Midbrain (tissue), 1 donor: ENCODE measurements at places on chromosomes 5 and 9.
A peak's percentile ranks its signal among the peaks of the same experiment; 100 is the strongest.

DNA sequence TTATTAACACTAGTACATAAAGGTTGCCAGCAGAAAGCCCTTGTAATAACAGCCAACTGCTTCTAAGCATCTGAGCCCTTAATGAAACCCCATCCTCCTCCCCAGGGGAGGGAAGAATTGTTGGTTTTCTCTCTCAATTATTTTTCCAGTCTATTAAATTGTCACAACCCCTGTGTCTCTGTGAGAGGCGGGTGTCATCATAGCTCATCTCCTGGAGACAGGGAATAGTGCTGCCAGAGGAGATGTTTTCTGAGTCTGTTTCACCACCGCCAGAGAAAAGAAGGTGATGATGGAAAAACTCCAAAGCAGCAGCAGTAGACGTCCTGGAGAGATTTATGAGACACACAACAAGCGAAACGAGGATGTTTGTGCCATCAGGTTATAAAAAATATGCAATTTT, 271.1 kb upstream of the NMUR2 start:
- DNase-seq: peak; percentile 0

- DNase-seq: no peak
Observed at GRCh38 chr9:120398286-120398685, 181.7 kb downstream of the CDK5RAP2 start.

DNA sequence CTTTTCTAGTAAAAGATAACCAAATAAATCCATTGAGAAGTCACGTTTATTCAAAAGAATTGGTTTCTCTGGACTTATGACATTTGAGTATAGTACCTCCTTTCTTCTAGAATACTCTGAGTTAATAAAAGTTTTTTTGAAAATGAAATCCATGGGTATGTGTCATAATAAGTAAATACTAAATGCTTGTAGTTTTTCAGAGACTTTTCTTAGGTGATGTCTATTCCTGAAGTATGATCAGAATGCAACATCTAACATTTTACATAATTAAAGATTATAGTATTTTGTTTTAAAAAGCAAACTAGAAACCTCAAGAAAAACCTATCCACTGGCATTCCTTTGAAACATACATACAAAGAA, 63.2 kb downstream of the NFIB start:
- no peak for DNase-seq

GRCh38 chr9:126240835-126241234, 85.8 kb upstream of the MVB12B start:
- no peak for DNase-seq

- DNase-seq: no peak
Observed at GRCh38 chr5:31574772-31575171, 42.7 kb downstream of the C5orf22 start.

GRCh38 chr5:98398465-98398864, 375.0 kb upstream of the RGMB start:
- peak; percentile 3 for DNase-seq

GRCh38 chr5:134449167-134449566, 37.5 kb upstream of the CDKN2AIPNL start:
- DNase-seq: no peak

- DNase-seq: no peak
Observed at GRCh38 chr9:71357346-71357745, 235.9 kb upstream of the TRPM3 start.

DNA sequence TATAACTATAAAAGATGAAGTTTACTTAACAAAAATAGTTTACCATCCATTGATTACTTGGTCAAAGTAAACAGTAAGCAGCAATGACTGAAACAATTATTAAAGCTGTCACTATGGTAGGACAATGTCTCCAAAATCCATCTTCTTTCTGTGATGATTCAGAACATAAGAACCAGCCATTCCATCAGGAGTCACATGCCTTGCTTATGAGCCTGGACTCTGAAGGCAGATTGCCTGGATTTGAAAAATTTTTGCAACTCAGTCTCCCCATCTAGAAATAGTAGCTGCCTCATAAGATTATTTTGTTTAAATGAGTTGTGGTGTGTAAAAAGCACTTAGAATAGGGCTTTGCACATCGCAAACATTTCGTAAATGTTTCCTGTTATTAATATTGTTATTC, 136.2 kb downstream of the LIFR start:
- no peak for DNase-seq

DNA sequence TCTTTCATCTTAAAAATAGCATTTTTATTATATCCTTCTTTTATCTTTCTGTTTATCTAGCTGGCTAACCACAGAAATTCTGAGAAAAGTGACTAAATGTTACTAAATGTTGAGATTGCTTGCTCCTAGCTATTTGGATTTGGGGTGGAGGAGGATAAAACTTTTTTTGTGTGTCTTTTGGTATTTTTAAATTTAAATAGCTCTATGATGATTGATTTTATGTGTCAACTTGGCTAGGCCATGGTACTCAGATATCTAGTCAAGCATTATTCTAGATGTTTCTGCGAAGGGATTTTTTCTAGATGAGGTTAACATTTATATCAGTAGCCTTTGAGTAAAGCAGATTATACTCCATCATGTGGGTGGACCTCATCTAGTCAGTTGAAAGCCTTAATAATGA, 75.0 kb downstream of the GCNT1 start:
- DNase-seq: no peak

GRCh38 chr5:102991802-102992201, 128.1 kb downstream of the GIN1 start:
- no peak for DNase-seq

GRCh38 chr9:93060746-93061259, 2.3 kb downstream of the SUSD3 start:
- no peak for DNase-seq

GRCh38 chr9:133225171-133226011, 16.3 kb upstream of the OBP2B start:
- DNase-seq: no peak

DNA sequence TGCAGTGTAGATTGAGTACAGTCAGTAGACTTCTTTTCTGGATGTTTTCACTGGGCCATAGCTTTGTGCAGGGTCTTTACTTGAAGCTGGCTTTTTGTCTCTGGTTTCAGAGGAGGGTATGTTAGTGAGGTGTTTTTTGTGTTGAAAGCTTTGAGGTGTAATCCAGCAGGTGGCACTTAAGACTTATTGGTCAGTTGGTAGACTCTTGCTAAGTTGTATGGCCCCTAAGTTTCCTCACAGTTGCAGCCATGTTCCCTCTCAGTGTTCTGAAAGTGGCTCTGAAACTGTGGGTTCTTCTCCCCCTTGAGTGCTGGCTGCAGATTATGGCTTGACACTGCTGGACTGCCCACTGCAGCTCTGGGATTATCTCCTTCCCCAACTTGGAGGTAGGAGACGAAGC, 55.7 kb upstream of the SLC44A1 start:
- no peak for DNase-seq

DNA sequence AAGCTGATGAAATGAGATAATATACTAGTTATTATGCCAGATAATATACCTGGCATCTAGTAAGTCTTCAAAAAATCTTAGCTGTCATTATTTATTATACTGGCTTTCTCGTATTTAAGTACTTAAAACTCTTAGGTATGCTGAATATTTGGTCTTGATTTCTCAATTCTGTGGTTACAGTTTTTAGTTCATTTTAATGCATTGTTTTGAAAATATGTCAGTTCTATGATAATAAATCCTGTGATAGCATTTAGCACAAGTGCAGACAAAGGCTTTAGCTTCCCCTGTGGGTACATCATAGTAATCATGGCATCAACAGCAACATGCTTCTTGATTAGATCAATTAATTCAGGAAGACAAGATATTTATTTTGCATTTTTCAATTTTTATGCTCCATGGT, 133.0 kb downstream of the SMC2 start:
- no peak for DNase-seq

GRCh38 chr9:131227959-131228460, 48.3 kb downstream of the FAM78A start:
- DNase-seq: no peak

DNA sequence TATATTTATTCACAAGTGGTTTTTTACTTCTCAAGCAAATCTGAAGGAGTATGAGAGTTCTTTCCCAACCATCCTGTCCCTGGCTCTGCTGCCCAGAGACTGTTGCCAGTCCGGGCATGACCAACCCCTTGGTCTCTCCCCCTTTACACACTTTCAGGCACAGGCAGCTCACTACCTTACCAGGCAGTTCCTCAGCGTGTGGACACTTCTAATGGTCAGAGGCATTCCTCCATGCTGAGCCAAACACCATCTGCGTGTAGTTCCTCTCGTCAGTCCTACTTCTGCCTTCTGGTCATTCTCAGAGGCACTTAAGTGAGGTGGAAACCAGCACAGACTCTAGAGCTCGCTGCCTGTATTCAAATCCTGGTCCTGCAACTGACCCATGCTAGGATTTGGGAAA, 56.1 kb downstream of the TSTD2 start:
- no peak for DNase-seq

DNA sequence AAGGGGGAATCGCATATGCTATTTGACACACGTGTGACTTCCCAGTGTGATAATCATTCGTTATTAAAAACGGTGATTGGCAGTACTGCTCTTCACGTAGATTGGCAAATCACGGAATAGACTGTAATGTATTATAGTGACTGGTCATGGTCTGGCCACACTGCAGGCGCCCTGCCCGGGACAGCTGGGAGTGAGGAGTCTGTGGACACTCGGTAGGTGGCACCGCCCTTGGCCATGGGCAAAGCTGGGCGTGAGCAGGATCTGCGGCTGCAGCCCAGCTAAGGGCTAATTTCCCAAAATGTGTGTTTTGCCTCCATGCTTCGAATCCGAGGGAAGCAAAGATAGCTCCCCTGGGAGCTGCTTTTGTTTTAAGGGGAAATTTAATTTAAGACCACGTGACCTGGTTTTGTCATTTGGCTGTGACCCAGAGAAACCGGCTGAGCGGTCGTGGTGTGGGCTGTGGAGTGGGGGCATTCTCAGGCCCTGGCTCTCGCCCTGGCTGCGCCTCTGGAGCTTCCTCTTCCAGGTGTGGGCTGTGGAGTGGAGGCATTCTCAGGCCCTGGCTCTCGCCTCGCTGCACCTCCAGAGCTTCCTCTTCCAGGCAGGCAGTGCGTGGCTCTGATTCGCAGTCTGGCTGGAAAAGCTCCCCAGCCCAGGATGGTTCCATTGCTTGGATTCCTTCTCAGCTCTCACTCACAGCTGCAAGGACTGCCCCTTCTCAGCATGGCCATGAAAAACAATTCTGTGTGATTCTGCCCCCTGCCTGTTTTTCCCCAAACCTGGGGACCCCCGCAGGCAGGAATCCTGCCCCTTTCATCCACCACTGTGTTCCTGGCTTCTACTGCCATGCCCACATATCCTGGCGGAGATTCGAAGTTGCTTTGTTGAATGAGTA, 131.1 kb downstream of the OLFM1 start:
- no peak for DNase-seq

DNA sequence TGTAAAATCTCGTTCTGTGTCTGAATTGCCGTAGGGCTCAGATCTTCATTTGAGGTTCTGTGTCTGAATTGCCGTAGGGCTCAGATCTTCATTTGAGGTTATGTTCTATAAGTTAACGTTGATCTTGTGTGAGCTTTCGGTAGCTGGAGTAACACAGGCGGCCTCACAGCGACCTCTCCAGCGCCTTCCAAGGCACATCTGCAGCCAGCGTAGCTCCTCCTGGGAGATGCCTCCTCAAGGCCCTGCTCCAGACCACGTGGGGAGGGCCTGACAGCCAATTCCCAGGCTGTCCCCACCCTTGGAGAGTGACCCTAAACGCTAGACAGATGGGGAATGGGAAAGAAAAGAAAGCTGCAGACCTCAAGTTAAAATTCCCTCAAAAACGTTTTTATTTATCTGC, 8.7 kb upstream of the AHRR start:
- DNase-seq: no peak

DNA sequence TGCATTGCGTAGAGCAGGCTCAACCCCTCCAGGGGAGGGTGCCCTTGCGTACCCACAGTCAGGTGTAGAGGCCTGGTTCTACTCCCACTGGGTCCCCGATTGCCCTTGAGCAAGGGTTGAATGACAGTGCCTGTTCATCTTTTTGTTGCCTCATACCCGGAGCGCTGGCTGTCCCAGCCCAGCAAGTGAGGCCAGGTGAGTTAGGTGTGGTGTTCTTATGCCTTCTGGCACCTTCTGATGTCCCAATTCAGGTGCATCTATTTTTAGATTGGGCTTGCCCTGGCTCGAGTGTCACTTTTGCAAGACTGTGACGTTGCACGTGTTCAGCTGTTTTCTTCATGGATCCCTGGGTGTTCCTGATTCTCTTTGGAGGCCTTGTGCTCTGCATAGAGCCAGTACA, 257.8 kb downstream of the GOLPH3 start:
- no peak for DNase-seq

- no peak for DNase-seq
Observed at GRCh38 chr5:154677921-154678320, 77.3 kb upstream of the LARP1 start.

- no peak for DNase-seq
Observed at GRCh38 chr9:130244548-130245165, 20.9 kb upstream of the HMCN2 start.

GRCh38 chr5:79962575-79963222, 28.4 kb downstream of the MTX3 start:
- DNase-seq: no peak

DNA sequence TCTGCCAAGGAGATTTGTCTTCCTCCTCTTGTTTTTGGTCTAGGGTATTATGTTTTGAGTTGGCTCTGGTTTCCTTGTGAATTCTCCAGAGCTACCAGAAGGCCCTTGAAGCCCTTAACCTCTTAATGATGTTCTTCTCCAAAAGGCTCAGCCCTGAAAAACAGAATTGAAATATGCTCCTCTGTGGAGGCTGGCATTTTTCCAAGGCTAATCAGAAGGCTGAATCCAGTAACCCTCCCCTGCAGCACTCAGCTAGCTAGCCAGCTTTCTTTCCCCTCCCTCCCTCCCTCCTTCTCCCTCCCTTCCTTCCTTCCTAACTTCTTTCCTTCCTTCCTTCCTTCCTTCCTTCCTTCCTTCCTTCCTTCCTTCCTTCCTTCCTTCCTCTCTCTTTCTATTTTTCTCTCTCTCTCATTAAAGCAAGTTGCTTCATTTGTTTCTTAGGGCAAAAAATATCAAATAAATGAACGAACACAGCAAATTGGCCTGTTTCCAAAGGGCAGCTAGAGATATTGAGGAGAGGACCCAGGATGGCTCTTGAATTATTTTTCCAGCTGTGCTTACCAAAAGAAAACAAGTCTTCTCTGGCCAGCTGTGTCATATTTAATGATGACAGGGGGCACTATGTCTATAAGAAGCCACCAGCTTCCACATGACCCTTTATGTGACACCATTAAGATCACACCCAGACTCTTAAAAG, 38.7 kb downstream of the JAKMIP2 start:
- DNase-seq: peak; percentile 15

DNA sequence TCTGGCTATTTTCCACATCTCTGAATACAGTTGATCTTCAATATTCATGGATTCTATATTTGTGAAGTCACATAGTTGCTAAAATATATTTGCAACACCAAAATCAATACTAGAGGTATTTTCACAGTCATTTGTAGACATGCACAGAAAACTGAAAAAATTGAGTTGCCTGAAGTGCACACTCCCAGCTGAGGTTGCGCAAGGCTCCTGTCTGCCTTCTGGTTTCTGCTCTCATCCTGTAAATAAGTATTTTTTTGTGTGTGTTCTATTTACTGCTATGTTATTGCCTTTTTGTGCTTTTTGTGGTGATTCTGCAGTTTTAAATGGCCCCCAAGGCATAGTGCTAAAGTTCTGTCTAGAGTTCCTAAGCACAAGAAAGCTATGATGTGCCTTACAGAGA, 371.1 kb upstream of the GRAMD2B start:
- DNase-seq: no peak
